ENCODE measurements at places on chromosomes 3 and 15.
A peak's percentile ranks its signal among the peaks of the same experiment; 100 is the strongest.

DNA sequence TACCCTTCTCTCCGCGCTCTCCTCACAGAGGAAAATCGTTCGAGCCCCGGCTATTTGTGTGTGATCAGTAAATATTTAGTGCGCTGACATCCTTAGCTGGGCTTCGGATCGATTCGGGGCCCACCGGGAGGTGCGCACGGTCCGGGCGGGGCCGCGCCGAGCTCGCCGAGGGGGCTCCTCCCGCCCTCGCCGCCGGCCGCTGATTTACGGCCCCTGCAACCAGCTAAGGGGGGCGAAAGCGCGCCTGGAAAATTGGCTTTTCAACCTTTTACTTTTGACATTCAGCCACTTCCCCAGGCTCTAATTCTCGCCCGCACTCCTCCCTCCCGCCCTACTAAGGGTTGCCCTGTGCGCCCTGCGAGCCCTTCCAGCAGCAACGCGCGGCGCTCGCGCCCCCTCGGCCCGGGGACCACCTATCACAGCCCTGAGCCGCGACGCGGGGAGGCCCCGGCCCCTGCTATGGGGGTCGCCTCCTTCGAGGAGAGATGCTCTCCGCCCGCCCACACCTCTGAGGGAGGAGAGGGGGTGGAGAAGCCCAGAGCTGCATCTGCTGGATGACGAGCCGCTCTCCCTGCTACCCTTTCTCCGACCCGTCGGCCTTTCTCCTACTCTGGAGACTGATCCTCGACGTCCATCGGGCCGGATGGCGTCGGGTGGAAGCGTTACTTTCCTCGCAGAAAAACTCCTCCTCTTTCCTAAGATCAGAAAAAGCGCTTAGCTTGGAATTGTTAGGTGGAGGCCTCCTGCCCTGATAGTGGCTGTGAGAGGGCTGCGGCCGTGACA lies 7.8 kb upstream of the NR2F2 start:
- DNase-seq = no peak

- no peak for DNase-seq
Measured at GRCh38 chr15:92751528-92751927, 96.0 kb upstream of the FAM174B start.

GRCh38 chr15:77992356-77993222 lies 84.9 kb downstream of the TBC1D2B start:
- no peak for DNase-seq

DNA sequence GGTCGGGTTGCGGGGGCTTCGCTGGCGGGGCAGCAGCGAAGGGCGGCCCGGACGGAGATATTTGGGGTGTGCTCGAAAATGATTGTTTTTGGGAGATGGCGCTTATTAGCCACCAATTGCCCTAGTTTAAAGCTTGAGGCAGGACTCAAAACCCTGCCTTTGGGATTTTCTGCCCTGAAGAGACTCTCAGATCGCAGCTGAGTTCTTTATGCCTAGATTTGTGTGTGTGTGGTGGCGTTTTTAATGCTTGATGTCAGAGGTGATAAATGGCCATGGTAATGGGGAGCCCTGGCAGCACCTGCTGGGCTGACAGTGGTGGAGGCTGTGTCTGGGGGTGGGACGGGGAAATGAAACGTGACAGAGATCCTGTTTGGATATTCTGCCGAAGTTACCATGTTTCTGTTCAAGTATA lies 604 bp downstream of the KCTD6 start:
- DNase-seq = no peak

DNA sequence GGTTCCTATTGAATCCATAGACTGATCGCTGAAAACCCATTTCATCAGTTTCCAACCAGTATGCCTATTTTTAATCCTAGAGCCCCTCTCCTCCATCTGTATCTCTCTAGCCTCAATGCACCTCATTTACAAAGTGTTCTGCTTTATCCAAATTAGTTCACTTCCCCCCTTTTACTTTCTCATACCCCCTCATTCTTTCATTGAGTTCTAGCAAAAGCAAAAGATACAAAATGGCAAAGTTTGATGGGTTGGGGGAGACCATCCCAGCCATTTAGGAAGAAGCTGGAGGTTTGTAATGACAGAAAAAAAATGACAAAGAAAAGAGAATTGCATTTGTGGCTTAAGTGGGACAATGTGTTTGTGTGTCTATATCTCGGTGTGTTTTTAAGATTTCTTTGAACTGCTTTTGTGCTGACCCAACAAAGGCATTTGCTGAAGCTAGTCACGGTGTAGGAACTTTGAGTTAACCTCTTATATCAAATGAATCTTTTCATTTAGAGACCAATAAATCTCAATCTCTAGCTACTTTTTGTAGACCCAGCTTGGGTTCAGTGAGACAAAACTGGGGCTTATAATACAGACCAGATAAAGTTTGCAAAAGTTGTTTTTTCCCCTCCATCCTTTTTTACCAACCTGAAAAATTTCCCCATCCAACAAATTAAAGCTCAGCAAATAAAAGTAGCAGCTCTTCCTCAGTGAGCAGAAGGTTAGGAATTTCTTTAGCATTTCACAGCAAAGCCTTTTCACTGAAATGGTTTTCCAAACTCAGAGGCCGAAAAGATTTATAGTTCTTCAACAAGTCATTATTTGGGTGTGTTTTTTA lies 18.7 kb downstream of the NR2F2 start:
- no peak for DNase-seq

DNA sequence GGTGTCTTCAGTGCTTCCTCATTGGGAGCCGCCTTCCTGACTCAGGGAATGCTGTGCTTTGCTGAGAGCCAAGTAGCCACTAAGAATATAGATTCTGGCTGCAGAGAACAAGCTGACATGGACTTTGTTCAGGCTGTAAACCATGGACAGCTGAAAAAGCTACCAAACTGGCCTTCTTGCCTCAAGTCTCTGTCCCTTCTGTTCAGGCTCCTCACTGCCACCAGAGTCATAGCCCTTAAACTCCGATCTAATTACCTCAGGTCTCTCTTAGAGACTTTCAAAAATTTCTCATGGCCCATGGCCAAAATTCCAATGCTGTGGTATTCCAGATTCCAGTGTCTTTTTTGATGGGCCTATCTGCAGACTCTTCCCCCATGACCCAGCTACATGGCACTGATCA lies 19.4 kb upstream of the PTX3 start:
- no peak for DNase-seq

GRCh38 chr3:48507256-48508061 lies 3.5 kb upstream of the SHISA5 start:
- DNase-seq = peak; percentile 70

DNA sequence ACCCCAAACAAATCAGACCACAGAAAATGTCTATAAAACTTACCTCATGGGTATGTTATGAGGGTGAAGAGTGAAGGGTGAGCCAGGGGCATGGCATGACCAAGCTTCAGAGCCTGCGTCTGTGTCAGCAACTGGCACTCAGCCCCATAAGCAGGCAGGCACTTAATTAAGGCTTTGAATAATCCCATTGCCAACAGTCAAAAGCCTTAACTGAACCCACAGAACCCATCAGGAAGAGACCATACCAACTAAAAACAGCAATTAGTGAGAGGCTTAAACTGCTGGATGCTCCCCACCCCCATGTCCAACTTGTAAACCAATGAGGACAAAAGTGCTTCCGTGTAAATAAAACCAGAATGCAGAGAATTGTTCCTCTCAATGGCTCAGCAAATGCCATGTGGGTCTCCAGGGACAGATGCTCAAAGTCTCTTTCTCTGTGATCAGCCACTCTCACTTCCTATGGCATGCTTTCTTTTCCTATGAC lies 126.0 kb downstream of the MYLK start:
- no peak for DNase-seq

GRCh38 chr3:36943601-36944000 lies 1.3 kb downstream of the TRANK1 start:
- DNase-seq = no peak

DNA sequence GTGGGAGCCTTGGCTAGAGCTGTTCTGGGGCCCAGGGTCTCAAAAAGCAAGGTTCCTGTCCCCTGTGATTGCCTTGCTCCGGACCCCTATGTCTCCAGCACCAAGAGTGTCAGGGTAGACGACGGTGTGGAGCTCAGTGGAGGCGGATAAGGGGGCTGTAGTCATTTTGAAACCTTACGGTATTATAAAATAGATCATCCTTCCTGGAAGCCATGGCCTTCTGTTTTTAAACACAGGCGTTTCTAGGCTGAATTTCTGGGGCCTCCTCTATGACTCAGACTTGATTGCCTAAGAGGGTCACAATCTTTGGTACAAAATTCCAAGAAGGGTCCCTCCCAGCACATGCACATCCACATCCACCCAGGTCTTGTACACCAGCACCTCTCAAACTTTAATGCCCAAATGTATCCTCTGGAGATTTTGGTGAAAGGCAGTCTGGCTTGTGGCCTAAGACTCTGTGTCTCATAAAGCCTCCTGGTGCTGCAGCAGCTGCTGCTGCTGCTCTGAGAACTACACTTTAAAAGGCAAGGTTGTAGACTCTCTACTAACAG lies 70.5 kb upstream of the XCR1 start:
- no peak for DNase-seq

DNA sequence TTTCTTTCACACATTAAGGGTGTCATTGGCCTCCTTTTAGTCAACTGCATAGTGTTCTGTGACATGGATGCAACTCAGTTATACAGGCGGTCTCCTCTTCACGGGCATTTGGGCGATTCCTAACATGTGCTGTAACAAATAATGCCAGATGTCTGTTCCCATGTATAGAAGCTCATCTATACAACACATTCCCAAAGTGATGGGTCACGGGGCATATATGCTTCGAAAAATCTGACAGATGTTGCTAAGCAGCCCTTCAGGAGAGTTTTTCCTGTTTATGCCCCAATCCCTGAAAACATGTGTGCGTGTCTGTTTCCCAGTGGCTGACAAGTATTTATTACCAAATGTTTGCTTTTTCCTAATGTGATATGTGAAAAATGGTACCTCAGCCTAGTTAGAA lies 25.8 kb downstream of the LRRK1 start:
- no peak for DNase-seq

DNA sequence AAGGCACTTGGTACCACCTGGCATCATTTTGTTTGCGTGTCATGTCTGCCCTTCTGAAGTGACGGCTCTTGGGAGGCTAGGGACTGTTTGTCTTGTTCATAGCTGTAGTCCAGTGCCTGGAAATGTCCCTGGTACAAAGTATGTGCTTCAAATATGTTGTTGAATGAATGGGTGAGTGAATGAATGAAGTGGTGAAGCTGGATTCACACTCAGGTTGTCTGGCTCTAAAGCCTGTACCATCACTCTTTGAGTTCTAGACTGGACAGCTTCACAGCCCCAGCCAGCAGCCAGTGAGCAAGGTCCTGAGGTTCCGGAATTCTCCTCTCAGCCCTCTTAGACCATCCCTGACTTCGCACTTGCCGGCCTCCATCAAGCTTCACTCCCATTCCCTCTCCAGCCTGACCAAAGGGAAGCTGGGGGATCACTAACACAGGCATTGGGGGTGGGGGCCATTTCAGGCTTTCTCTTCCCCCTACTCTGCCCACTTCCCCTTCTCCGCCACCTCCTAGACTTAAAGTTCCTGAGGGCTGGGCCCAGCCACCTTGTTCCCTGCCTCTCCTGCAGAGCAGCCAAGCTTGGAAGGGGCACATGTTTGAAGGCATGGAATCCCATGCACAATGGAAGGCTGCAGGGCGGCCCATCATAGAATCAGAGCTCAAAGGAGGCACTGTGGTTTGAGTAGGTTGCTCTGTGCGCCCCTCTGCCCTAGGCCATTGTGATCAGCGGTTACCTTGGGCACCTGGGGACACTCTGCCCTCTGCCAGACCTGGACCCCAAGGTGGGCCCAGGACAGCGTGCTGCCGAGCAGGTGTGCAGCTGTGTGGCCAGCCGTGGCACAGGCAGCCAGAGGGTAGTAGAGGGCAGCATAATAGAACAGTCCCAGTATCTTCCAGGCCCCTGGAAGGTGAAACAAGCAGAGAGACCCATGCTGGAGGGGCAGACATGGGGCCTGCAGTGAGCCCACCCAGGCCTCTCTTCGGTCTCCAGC lies 7.7 kb downstream of the STRA6 start:
- no peak for DNase-seq

GRCh38 chr3:126147932-126148683 lies 32.3 kb downstream of the ALDH1L1 start:
- no peak for DNase-seq

GRCh38 chr3:159749406-159749805 lies 239.2 kb upstream of the IL12A start:
- no peak for DNase-seq

- no peak for DNase-seq
Measured at GRCh38 chr3:113242096-113242581, 30.8 kb downstream of the BOC start.
